ENCODE measurements at places on chromosomes 16 and 17.

DNA sequence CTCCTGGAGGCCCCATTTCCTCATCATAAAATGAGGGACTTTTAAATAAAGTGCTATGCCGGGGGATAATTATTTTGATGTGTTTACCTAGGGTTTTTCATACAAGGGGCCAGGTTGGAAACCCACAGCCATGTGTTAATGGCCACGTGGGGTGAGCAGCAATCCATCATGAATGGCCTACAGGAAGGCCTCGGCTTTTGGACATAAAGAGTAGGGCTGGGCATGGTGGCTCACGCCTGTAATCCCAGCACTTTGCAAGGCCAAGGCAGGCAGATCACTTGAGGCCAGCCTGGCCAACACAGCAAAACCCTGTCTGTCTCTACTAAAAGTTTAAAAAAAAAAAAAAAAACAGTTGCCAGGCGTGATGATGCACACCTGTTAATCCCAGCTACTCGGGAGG is 40.3 kb downstream of the MEAK7 start:
- no peak for DNase-seq

DNA sequence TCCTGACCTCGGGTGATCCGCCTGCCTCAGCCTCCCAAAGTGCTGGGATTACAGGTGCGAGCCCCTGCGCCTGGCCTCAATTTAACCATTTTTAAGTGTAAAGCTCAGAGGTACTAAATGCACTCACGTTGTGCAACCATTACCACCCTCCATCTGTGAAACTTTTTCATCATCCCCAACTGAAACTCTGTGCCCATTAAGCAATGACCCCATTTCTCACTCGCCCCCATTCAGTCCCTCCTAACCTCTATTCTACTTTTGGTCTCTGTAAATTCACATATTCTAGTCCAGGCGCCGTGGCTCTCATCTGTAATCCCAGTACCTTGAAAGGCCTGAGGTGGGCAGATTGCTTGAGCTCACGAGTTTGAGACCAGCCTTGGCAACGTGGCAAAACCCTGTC is 8.3 kb upstream of the SPNS3 start:
- no peak for DNase-seq

DNA sequence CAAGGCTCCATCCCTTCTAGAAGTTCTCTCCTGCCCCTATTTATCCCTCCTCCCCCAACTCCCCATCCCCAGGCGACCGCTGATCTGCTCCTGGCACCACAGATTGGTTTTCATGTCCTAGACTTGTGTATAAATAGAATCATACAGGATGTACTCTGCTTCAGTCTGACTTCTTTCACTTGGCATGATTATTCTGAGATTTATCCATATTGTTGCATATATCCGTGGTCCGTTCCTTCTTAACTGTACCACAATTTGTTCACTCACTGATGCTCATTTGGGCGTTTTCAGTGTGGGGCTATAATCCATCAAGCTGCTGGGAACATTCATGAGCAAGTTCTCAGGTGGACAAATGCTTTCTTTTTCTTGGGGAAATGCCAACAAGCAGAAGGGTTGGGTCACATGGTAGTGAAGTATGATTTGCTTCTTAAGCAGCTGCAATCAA is 23.9 kb downstream of the PITPNM3 start:
- DNase-seq, result no peak

GRCh38 chr17:50263331-50264262 is 10.7 kb upstream of the TMEM92 start:
- DNase-seq, result no peak

DNA sequence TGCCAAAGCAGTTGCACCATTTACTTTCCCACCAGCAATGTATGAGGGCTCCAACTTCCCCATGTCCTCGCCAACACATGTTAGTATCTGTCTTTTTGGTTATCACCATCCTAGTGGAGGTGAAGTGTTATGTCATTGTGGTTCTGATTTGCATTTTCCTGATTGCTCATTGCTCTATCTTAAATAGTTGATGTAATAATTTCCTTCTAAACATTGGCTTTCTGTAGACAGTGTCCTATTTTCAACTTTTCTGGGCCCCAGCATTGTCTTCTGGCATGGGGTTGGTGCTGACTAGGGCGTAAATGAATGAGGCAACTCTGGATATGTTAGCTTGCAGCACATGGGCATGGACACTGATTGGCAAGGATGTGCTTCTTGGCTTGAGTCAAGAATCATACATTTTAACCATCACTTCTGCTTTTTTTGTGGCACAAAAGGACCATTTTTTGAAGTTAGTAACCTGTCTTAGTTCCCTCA is 25.1 kb downstream of the PLCG2 start:
- no peak for DNase-seq

- DNase-seq, result no peak
Observed at GRCh38 chr17:36001110-36001771, at the start of gene CCL15. TSS of gene CCL15 (minus strand) at chr17:36001553. CDS start at chr17:36001492, 61 bp downstream.

- DNase-seq, result no peak
Observed at GRCh38 chr17:142876-143784, 5.8 kb downstream of the SCGB1C2 start.

DNA sequence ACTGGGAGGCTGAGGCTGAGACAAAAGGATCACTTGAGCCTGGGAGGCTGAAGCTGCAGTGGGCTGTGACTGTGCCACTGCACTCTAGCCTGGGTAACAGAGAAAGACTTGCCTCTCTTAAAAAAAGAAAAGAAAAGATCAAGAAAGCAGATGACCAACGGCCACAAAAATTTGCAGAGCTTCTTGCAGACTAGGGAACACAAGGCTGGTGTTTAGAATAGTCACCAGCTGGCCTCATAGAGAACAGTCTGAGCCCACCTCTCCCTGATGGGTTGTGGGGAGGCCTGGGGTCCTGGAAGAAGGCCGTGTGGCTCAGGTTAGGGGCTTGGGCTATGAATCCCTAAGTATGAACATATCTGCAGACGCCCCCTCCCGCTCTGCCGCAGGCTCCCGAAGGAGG is 73.7 kb upstream of the MED9 start:
- DNase-seq, result no peak

- DNase-seq, result no peak
Observed at GRCh38 chr16:3138342-3138741, 3.5 kb downstream of the ZNF213 start.

- DNase-seq, result no peak
Observed at GRCh38 chr17:54891176-54891821, 9.4 kb upstream of the TOM1L1 start.

- DNase-seq, result no peak
Observed at GRCh38 chr17:19308398-19308797, 54.1 kb downstream of the B9D1 start.

GRCh38 chr16:53556521-53556920 is 53.5 kb upstream of the AKTIP start:
- DNase-seq, result no peak

GRCh38 chr17:59652119-59652518 is 32.4 kb downstream of the CLTC start:
- DNase-seq, result no peak

DNA sequence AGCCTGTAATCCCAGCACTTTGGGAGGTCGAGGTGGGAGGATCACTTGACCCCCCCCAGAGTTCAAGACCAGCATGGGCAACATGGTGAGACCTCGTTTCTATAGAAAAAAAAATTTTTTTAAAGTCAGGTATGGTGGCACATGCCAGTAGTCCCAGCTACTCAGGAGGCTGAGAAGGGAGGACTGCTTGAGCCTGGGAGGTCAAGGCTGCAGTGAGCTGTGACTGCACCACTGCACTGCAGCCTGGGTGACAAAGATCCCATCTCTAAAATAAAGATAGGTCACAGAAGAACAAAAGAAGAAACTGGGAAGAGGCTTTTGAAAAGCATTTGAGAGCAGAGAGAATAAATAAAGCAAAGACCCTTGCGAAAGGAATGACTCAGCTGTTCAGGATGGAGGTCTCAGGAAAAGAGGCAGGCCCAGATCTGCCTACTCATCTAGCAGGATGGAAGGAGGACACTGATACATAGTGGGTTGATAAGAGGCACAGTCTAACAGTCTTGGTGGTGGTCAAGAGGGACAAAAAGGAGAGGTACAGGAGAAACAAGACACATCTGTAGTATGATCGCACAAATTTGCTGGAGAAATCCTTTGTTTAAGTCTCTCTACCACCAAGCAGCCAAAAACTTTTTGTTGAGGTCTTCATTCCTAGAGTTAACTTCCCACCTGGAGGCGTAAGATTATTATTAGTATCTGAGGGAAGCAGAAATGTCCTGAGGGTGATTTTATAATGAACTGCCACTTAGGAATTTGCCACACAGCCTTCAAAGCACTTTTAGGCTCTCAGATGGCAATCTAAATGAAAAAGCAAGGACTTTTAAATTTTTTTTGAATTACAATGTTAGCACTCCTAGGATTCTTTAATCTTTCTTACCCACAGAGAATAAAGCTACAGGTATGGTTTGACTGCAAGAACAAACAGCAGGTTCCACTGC is 17.6 kb downstream of the ZSWIM7 start:
- DNase-seq, result no peak

- peak; percentile 19 for DNase-seq
Observed at GRCh38 chr17:40646791-40647623, 611 bp downstream of the SMARCE1 start.
